Head of caudate nucleus (tissue), 42 donors: ENCODE measurements at places on chromosomes 16 and 17.

DNA sequence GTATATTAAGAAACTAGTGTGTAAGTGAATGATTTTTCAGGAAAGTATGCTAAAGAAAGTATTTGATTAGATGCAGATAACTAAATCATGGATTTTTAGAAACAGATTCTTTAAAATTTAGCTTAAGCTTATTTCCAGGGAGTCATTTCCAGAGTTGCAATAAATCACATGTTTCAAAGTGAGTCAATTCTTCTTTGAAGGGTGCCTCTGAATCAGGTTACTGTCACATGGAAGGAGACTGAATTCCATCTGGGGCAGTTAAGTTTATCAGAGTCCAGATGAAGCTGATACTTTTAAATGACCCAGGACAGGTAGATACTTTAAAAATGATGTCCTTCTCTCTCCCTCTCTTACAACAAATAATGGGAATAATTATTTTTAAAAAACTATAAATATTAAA is 5.0 kb downstream of the MFSD11 start:
- DNase-seq = no peak

- peak; percentile 84 for DNase-seq
Observed at GRCh38 chr17:1122533-1123392, 57.0 kb downstream of the ABR start.

GRCh38 chr17:34163646-34164045 is 91.4 kb upstream of the CCL2 start:
- no peak for DNase-seq

GRCh38 chr16:89334050-89334449 is 116.5 kb downstream of the ZNF778 start:
- DNase-seq = no peak

DNA sequence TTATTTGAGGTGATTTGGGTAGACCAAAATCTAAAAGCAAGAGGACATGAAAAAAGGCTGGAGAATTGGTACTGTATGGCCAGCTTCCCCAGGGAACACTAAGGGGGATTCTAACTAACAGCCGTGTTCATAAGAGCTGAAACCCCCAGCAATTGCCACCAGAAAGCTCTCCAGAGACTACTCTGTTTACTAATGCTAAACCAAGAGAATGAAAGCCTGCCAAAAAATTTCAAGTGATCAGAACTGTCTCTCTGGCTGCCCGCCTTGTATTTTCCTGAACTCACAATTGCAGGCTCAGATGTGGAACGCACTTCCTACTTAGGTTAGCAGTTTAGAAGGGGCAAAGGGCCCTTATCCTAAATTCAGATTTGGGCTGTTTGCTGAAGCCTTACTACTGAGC is 24.1 kb downstream of the MYH10 start:
- no peak for DNase-seq

GRCh38 chr17:17675925-17676534 is 5.2 kb upstream of the RAI1 start:
- no peak for DNase-seq

- no peak for DNase-seq
Observed at GRCh38 chr17:45889579-45889978, 4.8 kb upstream of the MAPT start.

GRCh38 chr17:81108220-81108619 is 57.1 kb upstream of the PVALEF start:
- DNase-seq = no peak

- no peak for DNase-seq
Observed at GRCh38 chr17:73947966-73948355, 255.5 kb upstream of the RPL38 start.

DNA sequence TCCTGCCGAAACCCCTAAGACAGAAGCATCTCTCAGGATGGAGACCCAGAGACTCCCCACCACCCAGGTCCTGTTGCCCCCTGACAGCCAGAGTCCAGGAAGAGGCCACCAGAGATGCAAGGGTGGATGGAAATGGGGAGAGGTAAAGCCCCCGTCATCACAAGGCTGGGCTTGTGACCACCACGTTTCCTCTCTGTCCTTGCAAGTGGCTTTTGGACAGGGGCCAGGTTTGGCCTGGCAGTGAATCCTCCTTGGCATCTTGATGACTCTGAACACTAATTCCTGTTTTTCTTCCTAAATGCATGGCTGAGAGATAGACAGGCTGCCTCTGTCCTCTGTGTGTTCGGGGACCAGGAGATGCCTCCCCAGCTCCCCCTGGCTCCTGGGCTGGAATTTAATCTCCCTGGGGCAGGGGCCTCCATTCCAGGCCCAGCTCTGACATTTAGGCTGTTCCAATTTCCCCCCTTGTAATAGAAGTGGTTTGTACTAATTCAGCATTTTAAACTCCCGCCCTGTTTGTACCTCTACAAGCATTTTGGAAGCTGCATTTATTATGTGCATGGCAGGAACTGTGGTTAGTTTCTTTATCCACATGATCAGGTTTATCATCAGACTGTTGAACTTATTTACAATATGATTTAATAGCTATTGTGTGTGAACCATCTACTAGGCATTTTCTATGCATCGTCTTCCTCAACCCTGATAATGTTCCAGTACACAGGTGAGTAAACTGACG is 116.1 kb upstream of the IRX6 start:
- no peak for DNase-seq

- no peak for DNase-seq
Observed at GRCh38 chr17:41652461-41652970, 28.1 kb upstream of the KRT17 start.

GRCh38 chr17:56290101-56290801 is 137.0 kb downstream of the ANKFN1 start:
- DNase-seq = no peak

GRCh38 chr16:73408311-73408710 is 360.4 kb upstream of the ZFHX3 start:
- DNase-seq = no peak

- DNase-seq = no peak
Observed at GRCh38 chr17:51091635-51092034, 29.0 kb downstream of the SPAG9 start.
